ENCODE measurements at places on chromosomes 7 and 10.

DNA sequence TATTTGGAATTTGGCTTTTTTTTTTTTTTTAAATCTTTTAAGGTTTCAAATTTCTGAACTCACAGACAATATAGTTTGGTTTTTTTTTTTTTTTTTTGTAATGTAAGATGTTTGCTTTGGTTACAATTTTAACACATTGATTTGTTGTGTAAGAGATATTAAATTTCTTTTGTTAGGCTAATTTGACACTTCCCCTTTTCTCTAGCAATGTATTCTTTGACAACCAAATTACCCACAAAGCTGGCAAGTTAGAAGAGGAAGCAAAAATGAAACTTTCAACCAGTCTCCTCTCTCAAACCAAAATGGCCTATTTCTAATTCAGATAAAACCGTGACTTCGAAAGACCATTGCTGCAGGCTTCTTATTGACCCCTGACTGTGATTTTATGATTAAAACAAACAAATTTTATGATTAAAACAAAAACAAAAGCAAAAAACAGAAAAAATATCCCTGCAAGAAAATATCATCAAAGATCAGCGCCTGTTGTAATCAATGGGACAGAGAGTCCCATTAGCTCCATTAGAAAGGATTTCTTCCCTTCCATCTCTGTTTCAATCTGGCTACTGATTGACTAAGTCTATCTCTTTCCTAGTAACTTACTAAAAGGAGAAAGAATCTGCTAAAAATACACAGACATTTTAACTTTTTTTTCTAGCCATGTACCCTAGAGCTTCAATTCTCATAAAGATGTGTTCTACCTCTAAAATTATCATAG lies 489.2 kb downstream of the MDFIC start:
- no peak for DNase-seq

GRCh38 chr7:112665709-112666108 lies 124.5 kb downstream of the TMEM168 start:
- DNase-seq, result peak; percentile 2

GRCh38 chr10:2631557-2632205 lies 435.7 kb upstream of the PFKP start:
- DNase-seq, result no peak

DNA sequence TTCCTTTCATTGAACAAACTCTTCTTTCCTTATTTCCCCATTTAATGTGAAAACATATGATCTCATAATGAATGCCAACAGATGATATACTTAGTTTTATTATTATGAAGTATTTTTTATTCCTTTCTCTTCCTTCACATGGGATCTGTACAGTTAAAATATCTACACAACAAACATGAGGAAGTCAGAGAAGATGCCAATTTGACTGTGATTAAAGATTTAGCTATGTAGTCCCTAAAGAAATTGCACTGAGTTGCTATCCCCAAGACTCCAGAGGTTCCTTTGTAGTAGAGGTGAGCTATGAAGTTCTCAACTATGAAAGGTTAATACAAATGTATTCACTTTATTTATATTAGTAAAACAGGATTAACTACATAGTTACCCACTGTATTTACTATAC lies 60.6 kb upstream of the LRRN3 start:
- DNase-seq, result peak; percentile 13

DNA sequence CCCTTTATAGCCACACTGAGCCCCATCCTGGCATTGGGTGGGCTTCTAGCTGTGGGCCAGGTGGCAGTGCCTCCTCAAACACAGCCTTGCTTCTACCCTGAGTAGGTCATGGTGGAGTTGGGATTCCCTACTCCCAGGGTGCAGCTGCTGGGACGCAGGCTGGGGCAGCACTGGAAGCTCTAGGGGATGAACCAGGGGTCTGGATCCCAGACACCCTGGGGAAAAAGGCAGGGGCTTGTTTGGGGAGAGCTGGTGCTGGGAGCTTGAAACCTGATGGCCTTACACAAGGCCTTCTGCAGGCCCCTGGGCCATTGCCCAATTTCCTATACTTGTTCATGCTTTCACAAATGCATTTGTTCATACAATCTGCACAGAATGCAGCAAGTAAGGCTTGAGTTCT lies 103.7 kb upstream of the CTBP2 start:
- DNase-seq, result no peak

DNA sequence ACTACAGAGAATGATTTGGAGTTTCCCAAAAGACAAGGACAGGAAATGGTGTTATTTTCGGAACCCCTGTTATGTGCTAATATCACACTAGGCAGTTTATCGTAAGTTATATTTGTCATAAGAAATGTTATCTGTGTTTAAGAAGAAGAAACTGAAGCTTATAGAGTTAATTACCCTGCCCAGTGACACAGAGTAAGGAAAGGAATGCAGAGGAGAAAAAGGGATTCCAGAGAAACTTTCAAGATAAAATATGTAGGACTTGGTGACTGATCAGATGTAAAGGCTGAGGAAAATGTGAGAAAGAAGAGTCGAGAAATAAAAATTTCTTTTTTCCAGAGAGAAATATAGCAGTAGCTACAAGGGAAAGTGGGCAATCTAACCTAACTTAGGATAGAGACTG lies 63.5 kb upstream of the ZNF746 start:
- no peak for DNase-seq

DNA sequence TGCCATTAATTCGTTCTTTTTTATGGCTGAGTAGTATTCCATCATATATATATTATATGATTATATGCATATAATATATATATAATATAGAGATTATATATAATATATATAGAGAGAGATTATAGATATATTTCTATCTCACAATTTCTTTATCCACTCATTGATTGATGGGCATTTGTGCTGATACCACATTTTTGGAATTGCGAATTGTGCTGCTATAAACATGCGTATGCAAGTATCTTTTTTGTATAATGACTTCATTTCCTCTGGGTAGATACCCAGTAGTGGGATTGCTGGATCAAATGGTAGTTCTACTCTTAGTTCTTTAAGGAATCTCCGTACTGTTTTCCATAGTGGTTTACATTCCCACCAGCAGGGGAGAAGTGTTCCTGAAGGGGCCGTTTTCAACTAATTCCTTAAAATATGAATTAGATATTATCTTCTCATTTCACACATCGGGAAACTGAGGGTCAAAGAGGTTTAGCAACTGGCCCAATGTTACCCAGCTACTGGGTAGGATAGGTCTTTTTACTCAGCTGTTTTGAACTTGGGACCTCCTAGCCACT lies 16.5 kb downstream of the NFE2L3 start:
- DNase-seq, result no peak

DNA sequence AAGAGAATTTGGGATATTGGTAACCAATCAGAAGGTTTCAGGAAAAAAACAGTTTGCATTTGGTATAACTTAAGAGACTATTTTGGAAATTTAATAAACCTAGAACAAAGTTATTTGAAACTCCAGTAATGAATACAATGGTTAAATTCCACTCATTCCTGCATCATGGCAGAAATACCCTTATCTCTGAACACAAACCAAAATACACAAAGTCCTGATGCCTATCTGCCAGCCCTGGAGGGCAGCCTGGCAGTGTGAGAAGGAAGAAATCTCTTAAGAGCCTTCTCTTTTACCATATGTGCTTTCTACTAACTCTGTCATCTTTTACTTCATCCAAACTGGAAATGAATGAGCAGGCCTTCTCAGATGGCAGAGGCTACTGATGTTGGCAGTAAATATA lies 147.1 kb upstream of the LYZL1 start:
- peak; percentile 75 for DNase-seq

- no peak for DNase-seq
Measured at GRCh38 chr7:1124164-1124563, 35.8 kb downstream of the ZFAND2A start.

DNA sequence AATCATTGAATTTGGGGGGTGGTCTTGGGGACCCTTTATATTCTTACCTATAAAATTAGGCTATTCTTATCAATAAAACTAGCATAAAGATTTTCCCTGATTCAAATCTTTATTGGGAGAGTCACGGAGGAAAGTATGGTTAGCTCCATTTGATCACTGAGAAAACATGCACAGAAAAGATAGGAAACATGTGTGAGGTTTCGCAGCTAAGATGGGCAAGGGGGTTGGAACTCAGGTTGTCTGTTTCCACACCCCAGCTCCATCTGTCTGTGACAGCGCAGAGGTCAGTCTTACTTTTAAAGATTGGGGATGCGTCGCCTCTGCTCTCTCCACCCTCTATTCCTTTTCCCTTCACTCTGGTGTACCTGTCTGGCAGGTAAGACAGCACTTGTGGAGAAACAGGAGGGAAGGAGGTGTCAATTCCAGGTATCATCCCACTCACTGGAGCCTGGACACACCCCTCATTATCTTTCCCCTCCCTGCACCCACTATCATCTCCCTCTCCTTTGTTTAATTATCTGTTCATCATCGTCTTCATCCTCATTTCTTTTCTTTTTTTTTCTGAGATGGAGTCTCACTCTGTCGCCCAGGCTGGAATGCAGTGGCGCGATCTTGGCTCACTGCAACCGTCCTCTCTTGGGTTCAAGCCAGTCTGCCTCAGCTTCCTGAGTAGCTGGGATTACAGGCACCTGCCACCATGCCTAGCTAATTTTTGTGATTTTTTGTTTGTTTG lies 2.4 kb upstream of the DENND10 start:
- no peak for DNase-seq

- DNase-seq, result peak; percentile 22
Measured at GRCh38 chr7:90660819-90661218, 64.7 kb downstream of the CDK14 start.

GRCh38 chr10:17698696-17699095 lies 53.3 kb upstream of the TMEM236 start:
- DNase-seq, result no peak

DNA sequence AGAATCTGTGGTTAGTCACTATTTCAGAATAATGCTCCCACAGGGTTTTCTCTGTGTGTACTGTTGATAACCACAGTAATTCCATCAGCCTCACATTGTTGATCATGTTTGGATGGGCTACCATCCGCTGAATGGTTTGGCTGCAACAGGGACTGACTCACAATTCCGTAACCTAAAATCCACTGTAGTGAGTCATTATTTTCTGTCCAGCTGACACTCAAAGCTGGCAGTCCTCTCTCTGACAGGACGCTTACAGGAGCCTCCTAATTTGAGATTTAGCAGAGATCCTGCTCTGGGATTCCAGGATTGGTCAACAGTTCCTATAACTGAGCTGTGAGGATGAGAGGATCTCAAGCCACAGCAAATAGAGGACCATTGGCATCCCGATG lies 32.7 kb downstream of the VWA2 start:
- DNase-seq, result peak; percentile 94

GRCh38 chr7:48118041-48118440 lies 29.0 kb downstream of the UPP1 start:
- DNase-seq, result peak; percentile 38

DNA sequence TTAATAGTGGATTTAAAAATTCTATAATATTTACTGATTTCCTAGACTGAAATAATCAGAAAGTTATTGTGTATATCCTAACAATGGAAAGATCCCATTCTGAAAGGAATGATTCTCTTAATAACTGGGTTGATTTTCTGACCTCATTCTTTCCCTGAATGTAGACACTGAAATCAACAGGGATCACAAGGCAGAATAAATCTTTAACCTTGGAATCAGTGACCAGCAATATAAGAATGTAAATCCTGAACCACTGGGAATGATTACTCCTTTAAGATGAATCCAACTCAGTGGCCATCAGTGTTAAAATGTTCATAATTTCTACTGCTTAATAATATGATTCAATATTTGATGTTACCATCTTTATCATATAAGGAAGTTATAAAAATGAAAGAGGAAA lies 47.6 kb downstream of the ANKRD26 start:
- no peak for DNase-seq

DNA sequence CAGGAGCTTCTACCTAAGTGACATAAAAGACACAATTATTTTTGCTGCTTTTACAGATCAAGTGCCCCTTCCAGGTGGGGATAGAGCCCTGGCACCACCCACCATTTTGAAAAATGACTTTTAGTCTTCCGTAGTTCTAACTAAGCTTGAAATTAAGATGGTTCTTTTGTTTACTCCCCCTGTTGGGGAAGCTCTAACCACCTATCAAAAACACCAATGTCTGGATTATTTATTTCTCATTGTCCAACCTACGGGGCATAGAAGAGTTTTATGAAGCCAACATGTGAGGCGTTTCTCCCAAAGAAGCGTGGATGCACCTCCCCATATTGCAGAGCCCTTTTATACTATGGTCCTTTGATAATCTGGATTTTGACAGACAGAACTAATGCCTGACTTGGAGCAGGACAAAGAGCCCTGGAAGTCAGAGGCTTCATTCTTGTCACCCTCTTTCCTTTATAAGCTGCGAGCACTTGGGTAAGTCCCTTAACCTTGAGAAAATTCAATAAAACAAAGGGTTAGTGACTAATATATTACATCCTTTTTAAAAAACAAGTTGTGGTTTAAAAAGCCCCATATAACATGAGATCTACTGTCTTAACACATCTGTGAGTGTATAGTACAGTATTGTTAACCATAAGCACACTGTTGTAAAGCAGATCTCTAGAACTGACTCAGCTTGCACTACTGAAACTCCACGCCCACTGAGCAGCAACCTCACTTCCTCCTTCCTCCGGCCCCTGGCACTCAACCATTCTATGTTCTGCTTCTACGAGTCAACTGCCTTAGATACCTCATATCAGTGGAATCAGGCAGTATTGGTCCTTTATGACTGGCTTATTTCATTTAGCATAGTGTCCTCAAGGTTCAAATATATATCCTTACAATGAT lies 67.5 kb downstream of the ATXN7L1 start:
- DNase-seq, result peak; percentile 60

DNA sequence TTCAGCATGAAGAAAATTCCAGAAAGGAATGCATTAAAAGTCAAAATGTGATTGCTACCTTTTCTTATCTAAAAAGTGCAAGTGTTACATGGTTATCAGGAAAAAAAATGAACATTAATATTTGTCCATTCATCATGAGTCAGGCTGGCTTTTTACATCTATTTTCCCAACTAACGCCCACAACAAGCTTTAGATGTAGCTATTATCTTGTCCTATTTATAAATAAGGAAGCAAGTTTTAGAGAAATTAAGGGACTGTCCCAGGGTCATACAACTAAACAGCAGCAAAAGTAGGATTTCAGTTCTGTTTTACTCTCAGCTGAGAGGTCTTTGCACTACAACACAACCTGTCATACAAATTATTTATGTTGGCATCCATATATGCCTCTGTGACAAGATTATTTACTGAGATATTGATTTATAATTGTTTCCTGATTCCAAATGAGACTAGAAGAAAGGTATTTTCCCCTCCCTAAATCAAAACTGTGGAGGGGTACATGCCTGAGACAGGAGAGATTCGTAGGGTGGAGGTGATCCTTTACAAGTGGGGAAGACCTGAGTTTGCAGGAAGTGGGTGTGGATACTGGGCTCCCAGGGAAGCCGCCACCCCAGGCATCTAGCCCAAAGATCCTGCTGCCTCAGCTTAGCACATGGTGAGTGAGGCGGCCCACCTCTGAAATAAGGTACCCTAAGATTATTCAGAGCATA lies 57.2 kb upstream of the ARID5B start:
- DNase-seq, result no peak

DNA sequence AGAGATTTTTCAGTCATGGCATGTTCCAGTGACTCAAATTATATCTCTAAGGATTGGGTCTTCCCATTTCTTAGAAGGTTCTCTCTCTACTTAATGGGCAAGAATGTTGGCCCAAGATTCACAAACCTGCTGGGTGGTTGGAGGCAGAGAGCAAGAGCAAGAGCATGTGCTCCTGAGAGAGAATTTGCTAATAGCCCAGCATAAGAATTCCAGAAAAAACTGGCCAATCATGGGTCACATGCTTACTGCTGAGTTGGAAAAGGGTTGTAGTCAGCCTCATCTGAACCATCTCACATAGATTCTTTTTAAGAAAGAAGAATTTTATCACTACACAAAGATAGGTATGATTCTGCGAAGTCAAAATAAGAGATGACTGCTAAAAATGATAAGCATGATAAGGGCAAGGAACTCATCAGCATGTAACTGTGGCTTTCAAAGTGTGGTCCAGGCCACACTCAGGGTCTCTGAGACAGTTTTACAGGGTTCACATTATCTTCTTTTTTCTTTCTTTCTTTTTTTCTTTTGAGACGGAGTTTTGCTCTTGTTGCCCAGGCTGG lies 8.2 kb upstream of the VCL start:
- no peak for DNase-seq

Measured in fibroblast of the aortic adventitia (primary cell).